ENCODE measurements at places on chromosomes 3 and 15.

DNA sequence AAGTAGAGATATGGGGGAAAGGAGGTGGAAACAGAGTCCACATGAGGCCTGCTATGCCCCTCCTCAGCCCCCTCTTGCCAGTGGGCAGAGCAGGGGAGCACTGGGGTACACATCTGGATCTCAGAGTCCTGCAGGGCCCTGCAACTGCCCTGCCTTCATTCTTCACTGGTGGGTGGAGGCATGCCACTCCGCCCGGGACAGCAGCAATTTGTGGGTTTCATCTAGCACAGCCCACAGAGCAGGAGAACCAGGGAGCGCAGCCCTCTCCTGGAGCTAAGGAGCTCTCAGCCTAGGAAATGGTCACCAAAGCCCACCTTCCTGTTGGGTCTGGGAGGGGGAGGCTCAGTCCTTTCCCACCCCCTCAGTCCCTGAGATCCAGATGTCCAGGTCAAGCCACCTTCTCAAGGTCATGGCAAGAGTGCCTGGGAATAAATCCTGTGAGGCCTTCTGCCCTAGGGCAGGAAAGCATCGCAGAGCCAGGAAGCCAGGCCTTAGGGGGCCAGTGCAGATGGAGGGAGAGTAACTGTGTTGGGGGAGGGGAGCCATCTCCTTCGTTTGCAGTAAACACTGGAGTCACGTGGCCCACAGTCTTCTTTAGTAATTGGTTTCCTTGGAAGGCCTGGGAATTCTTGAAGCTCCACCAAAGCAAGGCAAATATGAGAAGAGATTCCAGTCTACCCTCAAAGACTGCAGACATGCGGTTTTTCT, 31.0 kb downstream of the ANP32A start:
- no peak for DNase-seq

- DNase-seq: no peak
Measured at GRCh38 chr3:119279101-119279554, 15.1 kb upstream of the ARHGAP31 start.

DNA sequence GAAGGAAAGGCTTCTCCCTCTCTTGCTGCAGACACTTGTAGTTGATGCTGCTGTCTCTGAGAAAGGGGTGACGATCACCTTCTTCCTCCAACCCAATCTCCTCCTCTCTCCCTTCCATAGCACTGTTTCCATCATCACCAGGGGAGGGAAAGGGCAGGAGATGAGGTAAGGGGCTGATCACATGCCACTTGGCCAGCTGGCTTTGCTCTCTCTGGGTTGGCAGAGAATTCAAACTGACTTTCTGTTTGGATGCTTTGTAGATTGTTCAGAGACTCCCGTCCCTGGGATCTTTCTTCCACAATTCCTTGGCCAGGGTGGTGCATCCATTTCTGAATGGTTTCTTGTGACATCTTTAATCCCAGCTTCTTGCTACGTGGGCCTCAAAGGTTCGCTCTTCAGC, 43.2 kb upstream of the ZNF148 start:
- DNase-seq: no peak

DNA sequence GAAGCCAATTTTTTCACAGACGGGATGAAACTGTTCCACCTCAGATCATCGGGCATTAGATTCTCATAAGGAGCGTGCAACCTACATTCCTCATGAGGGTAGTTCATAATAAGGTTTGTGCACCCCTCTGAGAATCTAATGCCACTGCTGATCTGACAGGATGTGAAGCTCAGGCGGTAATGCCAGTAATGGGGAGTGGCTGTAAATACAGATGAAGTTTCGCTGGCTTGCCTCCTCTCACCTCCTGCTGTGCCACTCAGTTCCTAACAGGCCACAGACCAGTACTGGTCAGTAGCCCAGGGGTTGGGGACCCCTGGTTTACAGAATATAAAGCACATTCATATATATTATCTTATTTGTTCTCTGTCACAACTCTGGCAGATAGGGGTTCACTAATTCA, 2.1 kb upstream of the LIMD1 start:
- no peak for DNase-seq

DNA sequence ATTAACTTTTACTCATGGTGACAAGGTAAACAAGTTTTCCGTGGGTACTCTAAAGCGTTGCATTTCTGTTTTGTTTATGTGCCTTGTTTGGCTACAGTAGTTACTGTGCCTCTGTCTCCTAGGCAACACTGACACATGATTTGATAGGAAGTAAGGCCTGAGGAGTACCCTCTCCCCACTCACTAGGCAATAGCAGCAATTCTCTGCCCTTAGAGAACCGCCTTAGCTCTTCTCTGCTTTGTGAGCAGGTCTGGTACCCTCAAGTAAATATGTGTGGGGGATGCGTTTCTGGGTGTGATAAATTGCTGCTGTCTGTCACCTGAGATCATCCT, at the start of gene IL5RA:
TSS of gene IL5RA (minus strand) at position 76 of the 332 bp plus-strand sequence. CDS start 5,390 bp downstream, outside the sequence.
- no peak for DNase-seq

- DNase-seq: no peak
Measured at GRCh38 chr3:197734667-197735318, 1.9 kb downstream of the RUBCN start.

Measured in activated CD4-positive, alpha-beta T cell treated with anti-CD3 and anti-CD28 coated beads, Interleukin-2, amount 50 U/mL, for 4 hours (primary cell).